Skin of body (tissue), 3 donors: ENCODE measurements at places on chromosomes 7 and 10. TPM values are rescaled to one million over a fixed set of nuclear protein-coding genes. Genes with fewer than 3 reads are reported as not detected.

GRCh38 chr7:16460789-16461493, 4.6 kb downstream of the SOSTDC1 start:
- DNase-seq, result no peak

GRCh38 chr10:102752934-102753664, 9.4 kb downstream of the WBP1L start:
- peak; percentile 36 for DNase-seq

- peak; percentile 96 for DNase-seq
Observed at GRCh38 chr10:21458126-21458871, 67.2 kb downstream of the SKIDA1 start.

- peak; percentile 43 for DNase-seq
Observed at GRCh38 chr10:11154849-11155498, 137.3 kb downstream of the CELF2 start.

- DNase-seq, result no peak
Observed at GRCh38 chr7:98930921-98931320, 52.6 kb downstream of the TRRAP start.

Gene OR2A42
- total RNA-seq, result 0.10 TPM

Gene CELF2
- 29.3 TPM for total RNA-seq
